ENCODE measurements at places on chromosomes 12 and 14.

GRCh38 chr14:60151715-60152114 lies 13.5 kb downstream of the DHRS7 start:
- DNase-seq: peak; percentile 74

- DNase-seq: no peak
Observed at GRCh38 chr14:103801459-103801858, 45.9 kb downstream of the PPP1R13B start.

- no peak for DNase-seq
Observed at GRCh38 chr14:104956290-104956890, 21.8 kb downstream of the AHNAK2 start.

DNA sequence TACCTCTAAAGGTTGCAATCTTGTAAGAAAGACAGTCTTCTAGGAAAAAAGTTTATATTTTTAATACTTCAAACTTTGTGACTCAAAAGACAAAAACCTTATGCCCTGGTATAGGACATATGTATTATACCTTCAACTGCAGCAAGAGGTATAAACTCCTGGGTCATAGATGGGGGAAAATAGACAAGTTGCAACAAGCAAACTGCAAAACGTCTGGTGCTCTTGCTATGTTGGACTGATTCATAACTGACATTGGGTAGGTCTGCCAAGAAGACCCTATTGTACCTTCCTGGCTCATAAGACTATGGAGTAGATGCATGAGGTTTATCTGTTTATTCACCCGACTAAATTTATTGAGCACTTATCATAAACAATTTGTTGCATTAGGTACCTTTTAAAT lies 40.9 kb downstream of the BEST3 start:
- no peak for DNase-seq

- no peak for DNase-seq
Observed at GRCh38 chr14:63508033-63508432, 35.1 kb downstream of the PPP2R5E start.

DNA sequence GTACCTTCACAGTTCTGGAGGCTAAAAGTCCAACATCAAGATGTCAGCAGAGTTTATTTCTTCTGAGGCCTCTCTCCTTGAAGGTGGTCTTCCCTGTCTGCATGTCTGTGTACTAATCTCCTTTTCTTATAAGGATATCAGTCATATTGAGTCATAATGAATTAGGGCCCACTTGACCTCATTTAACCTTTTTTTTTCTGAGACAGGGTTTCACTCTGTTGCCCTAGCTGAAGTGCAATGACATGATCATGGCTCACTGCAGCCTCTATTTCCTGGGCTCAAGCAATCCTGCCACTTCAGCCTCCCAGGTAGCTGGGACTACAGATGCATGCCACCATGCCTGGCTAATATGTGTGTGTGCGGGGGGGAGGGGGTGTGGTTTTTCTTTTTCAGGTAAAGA lies 41.7 kb downstream of the PPM1H start:
- no peak for DNase-seq

DNA sequence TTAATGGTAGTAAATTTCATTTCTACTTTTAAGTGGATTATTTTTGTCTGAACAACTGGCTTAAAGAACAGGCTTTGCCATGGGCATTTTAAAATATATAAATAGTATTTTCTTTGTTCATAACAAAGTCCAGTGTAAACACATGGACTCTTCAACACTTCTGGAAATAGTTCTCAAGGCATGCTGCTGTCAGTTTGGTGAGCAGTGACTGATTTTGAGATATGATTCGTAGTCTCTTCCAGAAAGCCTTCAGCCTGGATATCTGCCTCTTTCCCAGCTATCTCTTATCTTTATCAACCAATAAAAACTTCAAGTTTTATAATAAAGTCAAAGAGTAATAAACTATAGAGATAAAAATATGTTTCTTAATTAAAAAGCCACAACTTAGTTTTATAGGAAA lies 110.7 kb downstream of the NAV3 start:
- DNase-seq: no peak

- no peak for DNase-seq
Observed at GRCh38 chr14:37247791-37248461, 50.2 kb downstream of the MIPOL1 start.

DNA sequence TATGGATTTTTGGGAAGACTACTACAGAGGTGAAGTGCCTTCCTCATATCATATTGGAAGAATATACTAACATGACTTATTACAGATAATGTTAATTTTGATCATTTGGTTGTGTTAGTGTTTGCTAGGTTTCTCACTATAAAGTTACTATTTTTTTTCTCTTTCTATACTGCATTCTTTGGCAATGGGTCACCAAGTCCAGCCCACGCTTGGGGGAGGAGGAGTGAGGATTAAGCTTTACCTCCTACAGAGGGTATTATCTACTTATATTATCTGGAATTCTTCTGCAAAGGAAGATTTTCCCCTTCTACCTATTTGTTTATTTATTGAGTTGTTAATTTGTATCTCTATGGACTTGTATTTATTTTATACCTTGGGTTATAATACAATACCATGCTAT lies 31.5 kb downstream of the SCN8A start:
- DNase-seq: no peak

- DNase-seq: peak; percentile 38
Observed at GRCh38 chr14:50320283-50320682, 8.2 kb downstream of the DMAC2L start.

GRCh38 chr12:102120886-102121285 lies 903 bp downstream of the PARPBP start:
- DNase-seq: peak; percentile 23

GRCh38 chr12:106841510-106842302 lies 67.2 kb downstream of the RIC8B start:
- DNase-seq: peak; percentile 21

- DNase-seq: no peak
Observed at GRCh38 chr12:129002427-129002826, 149.1 kb downstream of the GLT1D1 start.

GRCh38 chr12:21248679-21249078 lies 86.0 kb downstream of the SLCO1A2 start:
- DNase-seq: no peak

- DNase-seq: peak; percentile 81
Observed at GRCh38 chr12:55930771-55931316, at the start of gene DGKA. Gene DGKA, plus strand, starts transcription at chr12:55931162. Its CDS starts 5,342 bp downstream, at chr12:55936504.

- no peak for DNase-seq
Observed at GRCh38 chr14:88326352-88327103, 3.5 kb upstream of the KCNK10 start.

DNA sequence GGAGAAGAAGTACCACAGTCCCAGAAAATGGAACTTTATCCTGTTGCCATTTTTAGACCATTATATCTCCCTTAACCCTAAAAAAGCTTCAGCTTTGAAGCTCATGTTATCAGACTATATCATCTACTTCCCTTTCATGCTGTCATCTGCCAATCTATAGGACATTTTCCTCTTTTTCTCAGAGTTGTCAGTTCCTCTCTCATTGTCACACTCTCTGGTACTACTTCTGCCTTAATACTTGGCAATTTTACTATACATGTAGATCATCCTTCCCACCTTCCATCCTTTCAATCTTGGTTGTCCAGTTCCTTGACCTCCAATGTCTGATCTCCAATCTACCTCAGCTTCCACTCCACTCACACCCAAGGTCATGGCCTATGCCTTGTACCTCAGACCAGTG lies 57.4 kb downstream of the SLC15A5 start:
- DNase-seq: no peak

DNA sequence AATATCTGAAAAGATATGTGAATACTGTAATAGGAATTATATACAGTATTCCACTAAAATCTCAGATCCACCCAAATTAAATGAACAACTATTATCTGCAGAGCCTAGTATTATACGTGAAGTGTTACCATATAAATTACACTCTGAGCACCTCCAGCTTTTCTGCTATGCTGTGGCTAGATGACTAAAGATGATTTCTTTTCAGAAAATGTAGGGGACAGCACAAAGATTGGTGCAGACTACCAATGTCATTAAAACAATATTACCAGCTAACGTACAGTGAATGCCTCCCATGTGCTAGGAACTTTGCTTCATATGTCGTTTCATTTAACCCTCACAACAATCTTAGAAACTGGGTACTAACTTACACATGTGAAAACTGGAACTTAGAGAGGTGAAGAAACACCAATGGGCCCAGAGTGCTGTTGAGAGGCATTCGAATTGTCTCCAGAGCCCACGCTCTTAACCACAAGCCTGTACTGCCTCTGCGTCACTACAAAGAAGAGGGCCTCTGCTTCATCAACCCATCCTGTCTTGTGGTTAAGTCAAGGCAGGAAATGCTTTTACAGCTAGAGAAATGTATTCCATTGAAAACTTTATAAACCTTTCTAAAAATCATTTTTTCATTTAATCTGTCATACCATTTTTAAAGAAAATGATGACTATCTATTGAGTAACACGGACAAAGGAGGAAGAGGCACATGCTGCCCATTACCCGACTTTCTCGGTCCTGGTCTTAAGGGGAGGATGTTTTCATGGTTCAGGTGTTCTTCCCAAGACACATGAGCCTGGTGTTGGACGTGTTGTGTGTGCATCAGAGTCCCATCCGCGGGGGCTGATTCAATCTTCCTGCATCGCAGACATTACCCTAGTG lies 1.3 kb downstream of the GPR65 start:
- DNase-seq: peak; percentile 89

- DNase-seq: no peak
Observed at GRCh38 chr12:17372508-17372907, 717.5 kb downstream of the RERGL start.

DNA sequence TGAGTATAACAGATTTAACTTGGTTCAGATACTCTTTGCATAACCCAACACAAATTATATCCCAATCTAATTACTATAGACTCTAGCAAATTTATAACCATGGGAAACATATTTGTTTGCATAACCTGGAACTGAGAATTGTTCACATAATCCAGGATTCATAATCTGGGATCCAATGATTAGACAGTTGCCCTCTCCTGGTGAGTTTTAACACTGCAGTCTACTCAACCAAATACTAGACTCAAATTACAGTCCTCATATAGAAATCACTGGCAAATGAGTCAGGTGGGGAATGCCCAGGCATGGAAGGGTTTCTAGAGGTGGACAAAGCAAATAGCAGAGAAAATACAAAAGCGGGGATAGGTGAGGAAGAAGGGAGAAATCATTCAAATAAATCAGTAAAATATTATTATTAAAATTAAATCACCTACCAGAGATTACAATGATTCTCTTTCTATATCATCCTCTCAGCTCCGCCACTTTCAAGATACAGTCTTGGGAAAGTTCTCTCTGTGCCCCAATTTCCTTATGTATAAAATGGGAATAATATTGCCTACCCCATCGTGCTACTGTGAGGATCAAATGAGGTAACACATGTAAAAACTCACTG lies 9.4 kb downstream of the GCH1 start:
- peak; percentile 57 for DNase-seq

GRCh38 chr12:44021471-44021971 lies 185.6 kb downstream of the TMEM117 start:
- DNase-seq: no peak

- no peak for DNase-seq
Observed at GRCh38 chr12:42565633-42566032, 23.9 kb downstream of the PRICKLE1 start.

DNA sequence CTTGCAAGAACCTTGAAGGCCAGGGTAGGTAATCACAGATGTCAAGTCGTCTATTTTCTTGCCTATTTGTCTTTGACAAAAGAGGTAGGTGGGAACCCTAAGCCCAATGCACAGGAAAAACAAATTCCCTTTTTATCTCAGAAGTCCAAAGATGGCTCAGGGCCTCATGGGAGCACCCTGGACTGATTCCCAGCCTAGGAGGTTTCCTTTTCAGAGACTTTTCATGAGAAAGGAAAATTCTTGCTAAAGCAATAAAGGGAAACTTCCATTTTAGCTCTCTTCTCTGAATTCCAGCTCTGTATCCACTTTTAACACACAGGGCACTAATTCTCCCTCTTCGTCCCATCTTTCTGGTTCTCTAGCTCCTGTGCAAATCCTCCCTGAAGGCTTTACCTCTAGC lies 1.2 kb downstream of the ZNF641 start:
- DNase-seq: no peak

DNA sequence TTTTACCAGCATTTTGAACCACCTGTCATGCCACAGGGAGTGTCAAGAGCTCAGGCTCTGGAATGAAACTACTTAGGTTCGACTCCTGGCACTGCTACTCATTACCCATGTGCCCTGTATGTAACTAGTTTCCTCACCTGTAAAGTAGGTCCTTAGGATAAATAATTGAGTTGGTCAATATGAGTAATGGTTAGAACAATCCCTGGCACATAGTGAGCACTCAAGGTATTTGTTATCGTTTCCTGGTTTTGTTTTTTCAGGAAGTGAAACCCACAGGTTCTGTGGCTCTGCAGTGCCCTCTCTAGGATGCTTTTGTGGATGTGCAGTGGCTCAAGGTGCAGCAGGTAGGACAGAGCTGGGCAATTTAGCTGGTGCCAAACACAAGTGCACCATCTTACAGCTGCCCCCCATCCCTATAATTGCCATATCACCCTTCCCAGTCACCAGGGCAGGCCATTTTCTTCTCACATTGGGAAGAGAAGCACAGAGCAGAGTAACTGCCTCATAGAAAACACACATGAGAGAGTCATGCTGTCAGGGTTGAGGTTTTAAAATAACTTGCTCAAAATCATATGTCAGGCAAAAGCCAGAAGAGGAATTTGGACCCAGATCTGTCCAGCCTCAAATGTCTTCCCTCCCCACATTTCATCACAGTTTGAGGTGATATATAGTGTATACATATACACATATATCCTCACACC lies 297.5 kb downstream of the RPAP3 start:
- no peak for DNase-seq

DNA sequence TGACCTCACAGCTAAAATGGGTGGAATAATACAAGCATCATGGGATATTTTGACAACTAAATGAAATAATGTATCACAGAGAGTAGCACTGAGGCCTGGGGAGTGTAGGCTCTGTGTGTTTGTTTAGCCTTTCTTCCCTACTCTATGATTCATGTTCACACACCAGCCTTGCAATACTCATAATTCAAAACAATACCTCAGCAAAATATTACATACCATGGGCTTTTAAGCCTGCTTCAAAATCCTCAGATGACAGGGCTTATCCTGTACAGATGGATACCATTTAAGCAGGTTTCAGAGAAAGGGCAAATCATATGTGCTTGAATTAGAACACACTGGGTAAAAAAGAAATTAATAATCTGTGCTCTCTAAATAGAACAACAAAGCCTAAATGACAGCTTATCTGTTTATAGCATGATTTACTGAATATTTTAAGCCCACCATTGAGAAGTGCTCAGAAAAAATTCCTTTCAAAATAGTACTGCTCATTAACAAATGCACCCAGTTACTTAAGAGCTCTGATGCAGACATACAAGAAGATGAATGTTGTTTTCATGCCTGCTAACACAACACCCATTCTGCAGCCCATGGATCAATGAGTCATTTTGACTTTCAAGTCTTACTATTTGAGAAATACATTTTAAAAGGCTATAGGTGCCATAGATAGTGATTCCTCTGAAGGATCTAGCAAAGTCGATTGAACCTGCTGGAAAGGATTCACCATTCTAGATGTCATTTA lies 84.9 kb upstream of the ADAMTS20 start:
- DNase-seq: no peak
